Activated CD8-positive, alpha-beta memory T cell treated with anti-CD3 and anti-CD28 coated beads, Interleukin-2, amount 10 ng/mL, durations not matched to agents 7 days and 5 days (primary cell): ENCODE measurements at places on chromosomes 2 and 18. TPM values are rescaled to one million over a fixed set of nuclear protein-coding genes. Genes with fewer than 3 reads are reported as not detected.

LCLAT1 gene
- 18.6 TPM for total RNA-seq

TOGARAM2 gene
- 23.9 TPM for total RNA-seq

SPC25 gene
- total RNA-seq: 42.1 TPM

ZNF24 gene
- 51.7 TPM for total RNA-seq

GALNT1 gene
- 42.7 TPM for total RNA-seq

NT5C1B gene
- total RNA-seq: not detected
